ENCODE measurements at places on chromosomes 7 and 10.
A peak's percentile ranks its signal among the peaks of the same experiment; 100 is the strongest.

DNA sequence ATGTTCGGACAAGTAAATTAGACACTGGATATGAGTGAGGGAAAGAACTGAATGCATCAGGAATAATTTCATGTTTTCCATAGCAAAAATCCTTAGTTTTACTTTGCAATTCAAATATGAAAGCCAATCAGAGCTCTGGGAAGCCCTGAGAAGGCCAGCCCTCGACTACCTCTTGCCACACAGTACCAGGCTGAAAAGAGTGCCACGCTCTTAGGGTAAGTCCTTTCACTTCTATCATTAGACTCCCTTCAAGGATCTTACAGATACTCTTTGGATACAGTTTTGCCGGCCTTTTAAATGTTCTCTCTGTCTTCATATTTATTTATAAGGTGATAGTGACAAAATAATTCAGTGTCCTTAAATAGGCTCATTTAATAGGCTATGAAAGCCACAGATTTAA lies 1.9 kb downstream of the COBL start:
- DNase-seq: no peak

GRCh38 chr10:3066317-3067117 lies 831 bp upstream of the PFKP start:
- no peak for DNase-seq

DNA sequence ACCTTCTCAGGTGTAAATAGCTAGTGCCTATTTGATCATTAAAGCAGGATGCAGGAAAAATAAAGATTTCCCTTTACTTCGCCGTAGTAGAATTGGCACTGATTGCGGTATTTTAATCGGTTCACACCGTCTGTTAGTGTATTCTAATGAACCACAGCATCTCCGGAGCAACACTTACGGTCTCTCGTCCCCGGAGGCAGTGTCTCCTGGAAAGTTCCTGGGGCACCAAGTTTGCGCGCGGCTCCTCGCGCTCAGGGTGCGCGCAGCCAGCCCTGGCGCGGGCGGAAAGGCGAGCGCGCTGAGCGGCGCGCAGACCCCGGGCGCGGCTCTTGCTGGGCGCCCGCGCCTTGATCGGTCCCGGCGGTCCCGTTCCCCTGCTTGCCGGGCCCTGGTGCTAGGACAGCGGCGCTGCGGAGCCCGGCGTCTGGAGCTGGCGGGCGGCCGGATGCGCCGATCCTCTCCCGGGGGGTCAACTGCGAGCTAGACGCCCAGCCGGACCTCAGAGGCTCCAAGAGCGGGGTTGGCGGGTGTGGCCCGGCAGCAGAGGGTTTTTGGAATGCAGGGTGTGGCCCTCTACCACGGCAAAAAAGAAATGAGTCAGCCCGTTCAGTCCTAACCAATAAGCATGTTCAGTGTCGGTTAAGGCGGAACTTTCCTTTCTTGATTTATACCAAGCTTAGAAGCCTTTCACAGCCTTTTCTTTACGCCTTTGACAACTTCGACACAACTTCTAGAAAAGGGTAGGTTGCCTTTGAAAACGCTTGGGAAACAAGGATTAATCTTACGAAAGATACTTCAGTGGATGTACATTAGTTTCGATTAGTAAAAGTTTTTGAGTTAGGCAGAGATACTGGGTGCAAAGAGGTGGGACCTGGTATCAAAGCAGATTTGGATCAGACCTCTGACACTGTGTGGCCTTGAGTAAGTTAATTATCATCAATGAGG lies 166.8 kb upstream of the ASAH2 start:
- peak; percentile 86 for DNase-seq

DNA sequence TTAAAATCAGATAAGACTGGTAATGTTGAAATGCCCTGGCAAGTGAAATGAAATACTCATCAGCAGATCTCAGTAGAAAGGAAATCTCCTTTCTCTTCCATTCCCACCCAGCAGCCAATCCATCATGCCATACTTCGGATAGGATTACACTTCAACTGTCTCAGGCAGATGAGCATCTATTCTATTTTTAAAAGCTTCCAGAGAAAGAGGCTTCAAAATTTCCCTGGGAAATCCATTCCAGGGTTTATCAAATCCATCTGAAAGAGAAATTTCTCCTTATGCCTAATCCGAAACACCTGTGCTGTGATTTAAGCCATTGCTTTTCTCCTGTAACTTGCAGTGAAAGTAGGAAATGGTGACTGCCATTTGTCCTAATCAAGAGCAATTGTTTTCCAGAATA lies 60.4 kb upstream of the RAPGEF5 start:
- DNase-seq: no peak

GRCh38 chr10:75074711-75075445 lies 36.6 kb upstream of the SAMD8 start:
- no peak for DNase-seq

DNA sequence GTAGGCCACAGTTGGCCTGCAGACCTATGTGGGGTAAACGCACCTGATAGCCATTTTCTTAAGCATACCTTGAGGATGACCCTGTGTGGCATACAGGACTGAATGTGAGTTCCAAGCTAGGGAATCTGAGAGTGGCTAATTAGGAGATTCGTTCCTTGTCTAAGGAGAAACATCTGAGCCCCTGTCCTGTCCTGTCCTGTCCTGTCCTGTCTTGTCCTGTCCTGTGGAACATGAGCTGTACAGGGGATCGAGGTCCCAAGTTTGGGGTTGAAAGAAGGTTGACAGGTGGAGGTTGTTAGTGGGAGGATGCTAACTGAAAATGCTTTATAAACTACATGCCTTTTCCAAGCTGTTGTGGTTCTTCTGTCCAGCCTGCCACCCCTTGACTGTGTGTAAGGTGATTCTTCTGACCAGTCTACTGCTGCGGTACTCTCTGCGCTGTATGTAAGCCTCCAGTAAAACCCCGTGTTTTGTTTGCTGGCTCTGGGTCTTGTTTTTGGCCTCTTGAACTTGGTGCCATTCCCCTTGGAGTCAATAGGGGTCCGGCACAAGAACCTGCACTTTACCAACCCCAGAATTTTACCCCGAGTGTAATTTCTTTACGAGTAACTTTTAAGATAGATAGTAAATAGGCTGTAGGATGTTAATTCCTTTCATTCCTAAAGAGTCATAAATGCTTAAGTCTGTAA lies 26.4 kb downstream of the ZNRF2 start:
- DNase-seq: no peak

DNA sequence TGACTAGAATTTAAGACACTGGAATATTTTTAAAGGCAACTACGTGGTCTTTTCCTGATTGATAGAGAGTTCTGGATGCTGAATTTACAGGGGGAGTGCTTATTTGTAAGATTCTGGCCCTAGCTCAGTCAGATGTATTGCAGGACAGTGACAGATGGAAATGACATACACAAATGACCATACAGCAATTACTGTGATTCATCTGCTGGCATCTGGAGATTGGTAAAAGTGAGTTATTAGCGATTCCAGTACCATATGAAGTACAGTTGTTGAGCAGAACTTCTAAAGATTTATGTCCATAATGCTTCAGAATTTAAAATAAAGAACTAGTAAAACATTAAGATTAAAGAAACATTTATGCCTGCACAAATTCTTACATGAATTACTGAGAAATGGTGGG lies 243.2 kb downstream of the CRPPA start:
- DNase-seq: peak; percentile 6

GRCh38 chr7:151742713-151743480 lies 134.0 kb downstream of the PRKAG2 start:
- peak; percentile 35 for DNase-seq

All from fibroblast of upper back skin (primary cell).